Ascending aorta (tissue), 2 donors: ENCODE measurements at places on chromosomes 1 and 21. TPM values are rescaled to one million over a fixed set of nuclear protein-coding genes. Genes with fewer than 3 reads are reported as not detected.
A peak's percentile ranks its signal among the peaks of the same experiment; 100 is the strongest.

Gene GBP6
- not detected for total RNA-seq

GRCh38 chr1:9882296-9882944 lies 27.6 kb downstream of the CTNNBIP1 start:
- DNase-seq, result no peak

Gene GCSAML
- not detected for total RNA-seq

DNA sequence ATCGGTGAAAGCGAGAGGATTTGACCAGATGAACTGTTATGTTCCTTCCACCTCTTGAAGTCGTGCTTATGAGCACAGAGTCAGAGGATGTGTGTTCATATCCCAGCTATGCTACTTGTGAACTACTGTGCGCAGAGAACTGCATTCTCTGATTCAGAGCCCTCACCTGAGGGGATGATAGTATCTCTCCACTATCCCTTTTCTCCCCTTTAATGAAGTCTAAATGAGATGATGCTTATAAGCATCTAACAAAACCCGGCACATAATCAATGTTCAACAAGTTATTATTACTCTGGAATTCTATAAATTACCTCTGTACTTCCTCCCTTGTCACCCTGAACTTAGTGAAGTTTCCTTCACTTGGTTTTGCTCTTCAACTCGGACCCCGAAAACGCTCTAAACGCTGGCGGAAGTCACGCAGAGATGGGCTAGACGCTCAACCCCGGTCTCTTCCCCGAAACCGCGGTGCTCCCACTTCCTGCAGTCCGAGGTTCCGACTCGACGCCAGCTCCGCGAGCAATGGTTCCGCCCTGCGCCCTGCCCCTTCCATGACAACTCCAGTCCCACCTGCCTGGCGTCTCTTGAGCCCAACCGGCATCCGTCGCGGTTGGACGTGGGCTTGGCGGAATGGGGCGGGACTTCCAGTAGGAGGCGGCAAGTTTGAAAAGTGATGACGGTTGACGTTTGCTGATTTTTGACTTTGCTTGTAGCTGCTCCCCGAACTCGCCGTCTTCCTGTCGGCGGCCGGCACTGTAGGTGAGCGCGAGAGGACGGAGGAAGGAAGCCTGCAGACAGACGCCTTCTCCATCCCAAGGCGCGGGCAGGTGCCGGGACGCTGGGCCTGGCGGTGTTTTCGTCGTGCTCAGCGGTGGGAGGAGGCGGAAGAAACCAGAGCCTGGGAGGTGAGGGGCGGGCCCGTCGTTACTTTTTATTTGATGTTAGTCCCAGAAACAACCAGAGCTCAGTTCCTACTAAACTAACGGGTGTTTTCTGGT lies at the start of gene NUF2:
TSS of gene NUF2 (plus strand) at position 644 of the 995 bp plus-strand sequence. CDS start 4,098 bp downstream, outside the sequence.
- peak; percentile 88 for DNase-seq

Gene DMBX1
- total RNA-seq, result not detected

- no peak for DNase-seq
These were observed 65.2 kb upstream of the ABCG1 start for GRCh38 chr21:42153746-42154145.

DNA sequence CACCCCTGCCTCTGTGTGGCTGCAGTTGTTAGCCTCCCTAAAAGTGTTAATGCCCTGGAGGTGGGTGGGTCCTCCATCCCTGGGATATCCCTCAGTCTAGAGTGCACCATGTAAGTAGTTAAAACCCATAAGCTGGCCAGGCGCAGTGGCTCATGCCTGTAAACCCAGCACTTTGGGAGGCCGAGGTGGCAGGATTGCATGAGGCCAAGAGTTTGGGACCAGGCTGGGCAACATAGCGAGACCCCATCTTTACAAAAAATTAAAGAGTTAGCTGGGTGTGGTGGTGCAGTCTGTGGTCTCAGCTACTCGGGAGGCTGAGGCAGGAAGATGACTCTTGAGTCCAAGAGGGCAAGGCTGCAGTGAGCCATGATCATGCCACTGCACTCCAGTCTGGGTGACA lies 10.3 kb downstream of the MYOC start:
- no peak for DNase-seq

- DNase-seq, result no peak
These were observed 201.7 kb downstream of the CRB1 start for GRCh38 chr1:197469620-197470210.

Gene ITGB3BP
- total RNA-seq, result 4.2 TPM

GRCh38 chr1:230573658-230574057 lies 68.6 kb upstream of the COG2 start:
- DNase-seq, result no peak

Gene INAVA
- not detected for total RNA-seq

DNA sequence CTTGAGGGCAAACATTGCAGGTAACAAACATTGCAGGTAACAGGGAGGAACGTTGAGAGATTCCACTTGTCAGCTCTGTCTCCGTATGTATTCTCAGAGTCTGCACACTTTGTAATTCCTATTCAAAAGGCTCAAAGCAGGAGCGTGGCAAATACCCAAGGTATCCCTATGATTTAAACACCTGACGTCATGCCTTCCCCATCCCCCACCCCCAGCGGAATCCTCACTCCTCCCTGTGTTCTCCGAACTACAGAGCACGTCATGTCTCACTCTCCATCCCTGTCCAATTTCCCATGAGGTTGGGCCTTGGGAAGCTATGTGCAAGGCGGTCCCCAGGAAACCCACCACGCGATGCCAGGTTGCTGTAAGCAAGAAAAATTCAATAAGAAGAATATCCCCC lies 2.8 kb upstream of the LRRC38 start:
- no peak for DNase-seq

DNA sequence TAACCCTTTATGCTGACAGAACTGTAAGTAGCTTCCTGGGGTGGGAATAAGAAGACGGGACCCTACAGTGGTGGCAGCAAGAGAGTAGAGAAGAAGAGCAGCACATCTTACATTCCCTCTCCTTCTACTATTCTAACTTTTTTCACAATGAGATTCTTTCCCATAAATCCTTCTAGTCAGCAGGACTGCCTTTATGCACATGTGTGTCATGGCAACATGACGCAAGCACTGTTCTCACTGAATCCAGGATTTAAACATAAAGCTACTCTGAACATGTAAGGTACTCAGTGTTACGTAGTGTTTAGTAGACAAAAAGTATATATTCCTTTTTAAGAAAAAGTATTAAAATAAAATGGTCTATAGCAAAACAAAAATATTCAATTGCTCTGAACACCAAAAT lies 309.7 kb upstream of the LYPLAL1 start:
- DNase-seq, result no peak

DNA sequence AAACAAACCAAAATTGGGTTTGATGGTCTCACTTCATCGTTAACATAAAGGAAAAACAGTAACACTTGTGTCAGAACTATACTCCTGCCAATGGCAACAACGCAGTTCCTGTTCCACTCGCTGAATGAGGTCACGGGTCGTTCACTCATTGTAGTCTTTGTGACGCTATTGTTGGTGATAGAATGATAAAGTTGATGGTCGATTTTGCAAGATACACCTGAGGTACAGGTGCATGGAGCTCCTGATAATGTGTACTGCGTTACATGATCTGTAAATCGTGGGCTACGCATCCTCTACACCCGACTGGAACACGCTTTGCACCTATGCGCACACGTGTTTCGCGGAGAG lies 391 bp upstream of the CENPS start:
- no peak for DNase-seq

GRCh38 chr1:197140121-197140520 lies 6.3 kb downstream of the ASPM start:
- no peak for DNase-seq

DNA sequence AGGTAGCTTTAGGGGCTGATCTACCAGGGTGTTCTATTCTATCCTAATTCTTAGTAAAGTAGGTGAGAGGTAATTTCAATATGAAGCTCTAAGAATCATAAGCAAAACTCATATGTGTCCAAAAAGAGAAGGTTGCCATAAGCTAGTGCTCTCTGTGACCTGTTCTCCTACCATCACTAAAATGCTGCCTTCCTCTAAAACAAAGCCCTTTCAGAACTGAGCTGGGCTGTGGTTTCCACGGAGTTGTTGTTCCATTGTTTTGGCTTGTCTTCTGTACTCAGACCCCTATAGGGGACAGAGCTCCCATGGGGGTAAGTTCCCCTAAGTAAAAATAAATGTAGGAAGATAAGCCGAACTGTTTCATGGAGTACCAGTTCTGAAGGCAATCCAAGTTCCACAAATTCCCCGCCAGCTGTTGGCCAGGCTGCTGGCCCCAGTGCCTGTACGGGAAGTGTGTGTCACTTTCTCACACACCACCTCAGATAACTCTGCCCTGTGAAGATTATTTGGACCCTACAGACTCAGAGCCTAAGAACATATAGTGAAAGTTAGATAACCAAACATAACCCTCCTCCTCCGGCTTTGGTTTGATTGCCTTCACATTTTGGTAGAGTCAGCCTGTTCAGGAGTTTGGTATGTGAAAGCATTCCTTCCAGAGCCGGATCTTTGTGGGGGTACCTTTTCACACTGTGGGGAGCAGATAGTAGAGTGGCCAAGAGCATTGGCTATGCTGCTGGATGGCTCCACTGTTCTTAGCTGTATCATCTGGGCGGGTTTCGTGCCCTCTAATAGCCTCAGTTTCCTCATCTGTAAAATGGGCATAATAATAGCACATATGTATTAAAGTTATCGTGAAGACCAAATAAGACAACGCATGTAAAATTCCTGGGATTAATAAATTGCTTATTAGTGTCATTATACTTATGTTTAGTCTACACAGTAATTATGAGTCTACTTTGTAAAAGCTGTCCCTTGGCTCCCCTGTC lies 10.8 kb downstream of the DPT start:
- peak; percentile 69 for DNase-seq

- no peak for DNase-seq
These were observed 6.7 kb downstream of the OTUD7B start for GRCh38 chr1:150003801-150004200.

Gene OR2T11
- total RNA-seq, result 2.8 TPM

GRCh38 chr1:92862605-92863004 lies 30.8 kb downstream of the RPL5 start:
- no peak for DNase-seq

Gene CHIT1
- not detected for total RNA-seq

- DNase-seq, result no peak
These were observed 20.6 kb upstream of the TTC34 start for GRCh38 chr1:2821966-2822620.

DNA sequence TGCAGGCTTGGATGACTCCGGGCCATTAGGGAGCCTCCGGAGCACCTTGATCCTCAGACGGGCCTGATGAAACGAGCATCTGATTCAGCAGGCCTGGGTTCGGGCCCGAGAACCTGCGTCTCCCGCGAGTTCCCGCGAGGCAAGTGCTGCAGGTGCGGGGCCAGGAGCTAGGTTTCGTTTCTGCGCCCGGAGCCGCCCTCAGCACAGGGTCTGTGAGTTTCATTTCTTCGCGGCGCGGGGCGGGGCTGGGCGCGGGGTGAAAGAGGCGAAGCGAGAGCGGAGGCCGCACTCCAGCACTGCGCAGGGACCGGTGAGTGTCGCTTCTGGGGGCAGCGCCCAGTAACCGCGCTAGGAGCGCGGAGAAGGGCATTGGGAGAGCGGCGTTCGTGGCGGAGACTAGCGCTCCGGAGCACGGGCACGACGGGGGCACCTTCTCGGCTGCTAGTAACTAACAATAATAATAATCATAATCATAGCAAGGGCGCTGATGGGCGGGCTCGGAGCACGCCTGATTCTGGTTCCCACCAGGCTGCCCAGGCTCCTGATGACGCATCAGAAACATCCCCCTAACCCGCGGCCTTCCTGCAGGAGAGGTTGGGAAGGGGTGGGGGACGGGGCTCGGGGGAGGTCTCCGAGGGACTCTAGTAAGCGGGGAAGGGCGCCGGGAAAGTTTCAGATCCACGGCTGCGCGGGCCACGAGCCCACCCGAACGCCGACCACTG lies at the start of gene MX1:
TSS of gene MX1 (plus strand) at position 286 of the 722 bp plus-strand sequence. CDS start 5,832 bp downstream, outside the sequence.
- peak; percentile 85 for DNase-seq

GRCh38 chr1:94656967-94657366 lies 115.4 kb upstream of the F3 start:
- DNase-seq, result no peak

DNA sequence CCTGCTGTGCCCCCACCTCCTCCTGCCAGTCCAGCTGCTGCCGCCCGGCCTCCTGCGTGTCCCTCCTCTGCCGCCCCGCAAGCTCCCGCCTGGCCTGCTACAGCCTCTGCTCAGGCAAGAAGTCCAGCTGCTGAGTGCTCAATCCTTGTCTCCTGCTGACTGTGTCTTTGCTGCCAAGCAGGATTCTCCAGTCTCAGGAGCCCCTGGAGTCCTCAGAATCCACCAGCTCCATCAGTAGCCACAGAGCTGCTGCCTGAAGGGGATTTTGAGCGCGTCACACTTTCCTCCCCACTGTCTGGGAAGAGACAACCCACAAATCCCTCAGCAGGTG lies 973 bp downstream of the KRTAP10-11 start:
- DNase-seq, result no peak

Gene OR1C1
- not detected for total RNA-seq

DNA sequence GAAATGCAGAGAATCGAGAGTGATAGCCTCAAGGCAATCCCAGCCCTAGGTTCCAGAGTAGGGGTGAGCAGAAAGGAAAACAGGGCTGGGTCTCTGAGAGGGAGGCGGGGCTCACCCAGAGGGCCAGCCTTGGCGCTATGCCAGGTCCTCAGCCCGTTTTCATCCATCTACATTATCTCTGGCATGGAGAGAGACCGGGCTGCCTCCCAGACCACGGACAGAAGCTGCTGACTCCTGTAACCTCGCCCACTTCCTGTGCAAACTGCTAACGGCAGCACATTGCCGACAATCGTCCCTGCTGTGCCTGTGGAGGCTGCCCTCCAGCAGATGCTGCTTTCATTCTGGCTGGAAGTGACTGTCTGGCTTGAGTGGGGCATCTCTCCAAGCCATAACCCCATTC lies 569.1 kb downstream of the NPHP4 start:
- DNase-seq, result no peak

GRCh38 chr1:13667691-13668090 lies 32.3 kb upstream of the PRDM2 start:
- no peak for DNase-seq

Gene LEMD1
- total RNA-seq, result not detected

- DNase-seq, result no peak
These were observed 28.7 kb upstream of the RGS5 start for GRCh38 chr1:163231385-163231784.

Gene OR2T35
- not detected for total RNA-seq

Gene SORT1
- 111 TPM for total RNA-seq

GRCh38 chr1:89206373-89206772 lies 7.6 kb upstream of the GBP4 start:
- no peak for DNase-seq
